Spinal cord (tissue), 10 donors: ENCODE measurements at places on chromosomes 2 and 18. TPM values are rescaled to one million over a fixed set of nuclear protein-coding genes. Genes with fewer than 3 reads are reported as not detected.

- DNase-seq, result no peak
Observed at GRCh38 chr2:109433926-109434325, 179.8 kb downstream of the SEPTIN10 start.

DNA sequence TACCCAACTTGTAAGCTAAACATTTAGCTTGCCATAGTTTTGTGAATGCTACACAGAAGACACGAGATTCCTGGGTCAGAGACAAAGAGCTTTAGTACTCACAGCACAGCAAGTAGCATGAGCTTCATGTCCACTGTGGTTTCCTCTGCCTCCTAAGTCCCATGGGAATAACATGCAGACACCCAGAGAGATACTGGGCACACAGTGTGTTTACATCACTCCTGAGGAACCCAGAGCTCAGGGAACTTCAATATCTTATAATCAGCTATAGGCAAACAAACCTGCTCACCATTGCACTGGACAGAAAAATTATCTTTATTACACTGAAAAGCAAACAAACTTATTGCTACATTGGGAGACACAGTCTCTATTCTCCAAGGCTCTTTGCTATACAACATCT is 14.5 kb upstream of the NCK2 start:
- DNase-seq, result no peak

DNA sequence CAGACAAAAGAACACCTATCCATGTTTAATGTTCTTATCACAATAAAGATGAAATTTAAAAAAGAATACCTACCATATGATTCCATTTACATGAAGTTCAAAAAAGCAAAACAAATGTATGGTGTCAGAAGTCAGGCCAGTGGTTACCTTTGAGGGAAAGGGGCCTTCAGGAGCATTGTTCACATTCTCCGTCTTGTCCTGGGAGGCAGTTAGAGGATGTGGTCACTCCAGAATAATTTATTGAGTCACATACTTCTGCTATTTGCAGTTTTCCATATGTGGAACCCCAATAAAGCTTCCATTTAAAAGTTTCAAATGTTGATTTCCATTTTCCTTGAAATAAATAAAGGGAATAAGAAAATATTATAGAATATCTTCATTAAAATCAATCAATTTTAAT is 41.6 kb upstream of the POU3F3 start:
- no peak for DNase-seq

GRCh38 chr2:12960671-12961070 is 243.9 kb downstream of the TRIB2 start:
- no peak for DNase-seq

DNA sequence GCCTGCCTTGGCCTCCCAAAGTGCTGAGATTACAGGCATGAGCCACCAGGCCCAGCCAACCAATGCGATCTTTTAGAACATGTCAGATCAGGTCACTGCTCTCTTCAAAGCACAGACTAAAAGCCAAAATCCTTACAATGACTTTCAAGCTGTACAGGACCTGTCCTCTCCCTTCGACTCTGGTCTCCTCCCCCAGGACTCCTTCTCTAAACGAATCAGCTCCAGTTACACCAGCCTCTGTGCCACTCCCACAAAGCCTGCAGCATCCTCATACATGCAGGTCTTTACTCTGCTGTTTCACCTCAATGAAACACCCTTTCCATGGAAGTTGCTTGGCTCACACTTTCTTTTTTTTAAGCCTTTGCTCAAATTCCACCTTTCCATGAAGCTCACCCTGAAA is 436.0 kb downstream of the METTL4 start:
- DNase-seq, result no peak

GRCh38 chr2:67619204-67619603 is 222.1 kb downstream of the ETAA1 start:
- DNase-seq, result no peak

DNA sequence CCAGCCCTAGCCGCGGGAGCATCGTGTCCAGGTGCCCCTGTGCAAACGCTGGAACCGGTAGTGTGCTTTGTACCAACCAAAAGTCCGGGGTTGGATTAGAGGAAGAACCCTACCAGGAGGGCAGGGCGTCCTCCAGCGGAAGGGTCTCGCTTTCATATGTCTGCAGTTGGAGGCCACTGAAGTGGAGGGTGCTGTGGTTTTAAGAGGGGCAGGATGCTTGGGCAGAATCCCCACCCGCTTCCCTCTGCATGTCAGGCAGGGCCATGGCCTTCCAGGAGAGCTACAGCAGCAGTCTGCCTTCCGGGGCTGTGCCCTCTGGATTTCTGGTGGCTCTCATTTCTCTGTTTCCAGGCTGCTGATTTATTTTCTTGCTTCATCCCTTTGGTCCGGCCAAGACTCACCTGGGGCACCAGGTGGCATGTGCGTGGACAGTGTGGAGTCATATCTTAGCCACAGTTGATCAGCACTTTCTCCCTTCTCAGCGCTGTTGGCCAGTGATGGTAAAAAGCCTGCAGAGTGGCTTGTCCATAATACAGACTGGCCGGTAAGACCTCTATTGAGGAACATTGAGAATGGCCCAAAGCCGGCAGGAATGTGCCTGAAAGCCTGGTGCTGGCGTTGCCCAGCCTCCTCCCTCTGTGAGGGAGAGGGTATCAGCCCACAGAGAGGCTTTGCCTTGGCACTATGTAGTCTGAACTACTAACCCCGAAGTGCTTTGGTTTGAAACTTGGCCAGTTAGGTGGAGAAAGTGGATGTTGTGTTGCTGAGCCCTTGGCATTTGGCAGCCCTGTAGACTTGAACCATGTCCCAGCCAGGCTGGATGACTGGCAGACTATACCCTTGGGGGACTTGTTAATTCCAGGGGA is 1.8 kb downstream of the AGAP1 start:
- DNase-seq, result peak; percentile 57

GRCh38 chr2:172012677-172013391 is 13.1 kb downstream of the METAP1D start:
- DNase-seq, result peak; percentile 9

EIPR1 gene
- 26.2 TPM for total RNA-seq

TMEM169 gene
- 18.5 TPM for total RNA-seq

COPS7B gene
- total RNA-seq, result 26.1 TPM

PARD6G gene
- 20.3 TPM for total RNA-seq

ATP6V1C2 gene
- 0.77 TPM for total RNA-seq
